ENCODE measurements at places on chromosomes 5 and 9.

DNA sequence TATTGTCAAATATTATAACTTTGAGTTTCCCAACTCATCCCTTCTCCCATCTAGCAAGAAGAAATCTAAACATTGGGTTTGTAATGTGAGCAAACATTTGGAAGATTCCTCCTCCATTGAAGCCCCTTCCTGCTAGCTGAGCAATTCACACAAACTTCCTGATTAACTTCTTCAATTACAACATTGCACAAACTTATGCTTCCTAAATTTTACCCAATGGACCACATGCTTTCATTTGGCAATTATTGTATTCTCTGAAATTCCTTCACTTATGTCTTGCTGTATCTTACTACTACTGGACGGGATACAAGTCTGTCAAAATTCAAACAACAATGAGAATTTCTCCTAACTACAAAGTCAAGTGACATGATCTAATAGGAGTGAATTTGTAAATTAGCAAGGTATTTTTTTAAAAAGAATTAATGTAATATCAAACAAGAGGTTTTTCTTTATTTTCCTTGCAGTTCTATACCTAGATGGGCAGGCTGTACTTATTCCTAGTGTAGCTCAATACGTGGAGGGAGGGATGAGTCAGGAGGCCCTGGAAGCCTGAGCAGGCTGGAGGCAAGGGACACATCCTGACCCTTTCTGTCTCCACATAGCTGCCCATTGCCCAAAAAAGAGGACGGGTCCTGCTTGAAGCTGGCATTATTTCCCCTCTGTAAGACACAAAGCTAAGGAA, 11.8 kb upstream of the IFNW1 start:
- DNase-seq = no peak

GRCh38 chr9:71518045-71518827, 250.1 kb downstream of the CEMIP2 start:
- DNase-seq = no peak

GRCh38 chr5:60497706-60498500, 202.1 kb downstream of the DEPDC1B start:
- no peak for DNase-seq

GRCh38 chr5:55823151-55823796, 27.9 kb upstream of the IL31RA start:
- no peak for DNase-seq

GRCh38 chr9:94490465-94490864, 64.4 kb upstream of the PCAT7 start:
- no peak for DNase-seq

DNA sequence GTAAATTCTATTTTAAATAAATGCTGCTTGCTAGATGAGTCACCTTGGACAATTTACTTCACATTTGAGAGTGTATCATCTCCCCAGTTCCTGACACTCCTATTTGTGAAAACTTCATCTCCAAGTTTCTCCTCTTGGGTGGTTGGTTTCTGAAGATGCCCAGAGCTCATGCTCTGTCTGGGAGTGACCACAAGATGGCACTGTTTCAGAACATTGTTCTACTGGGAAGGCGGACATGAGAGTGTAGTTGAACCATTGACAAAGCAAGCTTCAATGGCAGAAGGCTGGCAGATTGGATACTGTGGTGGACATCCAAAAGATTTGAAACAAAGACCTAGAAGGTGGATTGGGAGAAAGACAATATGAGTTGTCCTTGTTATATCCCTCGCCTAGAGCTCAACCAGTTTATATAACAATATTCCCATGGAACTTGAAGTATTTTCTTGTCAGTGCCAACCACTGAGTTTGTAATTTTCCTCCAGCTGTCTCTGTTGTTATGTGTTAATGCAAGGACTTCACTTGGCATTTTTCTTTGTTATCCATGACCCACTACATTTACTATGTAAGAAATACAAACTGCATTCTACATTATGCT, 234.3 kb upstream of the ANKH start:
- DNase-seq = no peak

DNA sequence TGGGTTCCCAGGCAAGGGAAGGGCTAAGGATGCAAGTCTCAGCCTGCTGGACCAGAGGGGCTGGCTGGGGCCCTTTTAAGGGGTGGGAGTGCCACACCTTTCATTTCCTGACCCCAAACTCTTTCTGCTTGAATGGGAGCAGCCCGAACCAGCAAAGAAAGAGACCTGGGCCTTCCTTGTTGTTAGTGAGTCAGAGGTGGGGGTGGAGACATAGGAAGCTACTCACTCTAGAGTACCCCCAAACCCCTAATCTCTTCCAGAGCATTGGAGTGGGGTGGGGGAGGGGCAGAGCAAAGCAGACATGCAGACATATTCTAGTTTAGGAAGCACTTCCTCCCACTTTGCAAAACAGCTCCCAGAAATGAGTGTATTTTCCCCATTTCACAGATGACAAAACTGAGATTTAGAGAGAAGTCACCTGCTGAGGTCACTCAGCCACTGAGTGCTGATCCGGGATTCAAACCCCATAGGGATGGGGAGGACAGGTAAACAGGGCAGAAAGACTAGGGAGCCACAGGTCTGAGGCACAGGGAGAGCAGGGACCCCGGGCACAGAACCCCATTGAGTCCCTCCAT, 6.0 kb upstream of the AQP3 start:
- DNase-seq = no peak

All from stimulated activated CD8-positive, alpha-beta memory T cell treated with anti-CD3 and anti-CD28 coated beads, Interleukin-2, amount 100 ng/mL, for 1 hour (primary cell).